ENCODE measurements at places on chromosomes 16 and 17. TPM values are rescaled to one million over a fixed set of nuclear protein-coding genes. Genes with fewer than 3 reads are reported as not detected.

The KRT14 gene
- total RNA-seq, result 212 TPM

The KRTAP16-1 gene
- total RNA-seq, result not detected

The PLD2 gene
- 16.6 TPM for total RNA-seq

The HP gene
- total RNA-seq, result 6.5 TPM

The KRT33B gene
- total RNA-seq, result not detected

The WFDC1 gene
- 334 TPM for total RNA-seq

The ABCC12 gene
- not detected for total RNA-seq

The NATD1 gene
- total RNA-seq, result 4.6 TPM

The SMIM5 gene
- 8.7 TPM for total RNA-seq

The SLC47A2 gene
- 5.5 TPM for total RNA-seq

The IRF8 gene
- total RNA-seq, result 19.5 TPM

The TNK1 gene
- total RNA-seq, result 12.8 TPM

DNA sequence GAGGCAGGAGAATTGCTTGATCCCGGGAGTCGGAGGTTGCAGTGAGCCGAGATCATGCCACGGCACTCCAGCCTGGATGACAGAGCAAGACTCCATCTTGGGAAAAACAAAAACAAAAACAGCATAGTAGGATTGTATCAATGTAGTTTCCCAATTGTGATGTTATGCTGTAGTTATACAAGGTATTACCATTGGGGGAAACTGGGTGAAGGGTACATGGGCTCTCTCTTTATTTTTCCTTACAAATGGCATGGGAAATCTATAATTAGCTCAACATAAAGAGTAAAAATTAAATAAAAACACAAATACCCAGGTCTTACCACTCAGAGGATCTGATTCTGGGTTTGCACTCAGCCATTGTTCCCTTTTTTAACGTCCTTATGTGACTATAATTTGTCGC lies 107.9 kb downstream of the KATNIP start:
- DNase-seq, result no peak

- no peak for DNase-seq
Observed at GRCh38 chr17:19295473-19296135, 58.4 kb downstream of the EPN2 start.

GRCh38 chr17:80981062-80981902 lies 10.4 kb upstream of the CHMP6 start:
- DNase-seq, result no peak

- no peak for DNase-seq
Observed at GRCh38 chr16:85569615-85570212, 43.4 kb upstream of the GSE1 start.

DNA sequence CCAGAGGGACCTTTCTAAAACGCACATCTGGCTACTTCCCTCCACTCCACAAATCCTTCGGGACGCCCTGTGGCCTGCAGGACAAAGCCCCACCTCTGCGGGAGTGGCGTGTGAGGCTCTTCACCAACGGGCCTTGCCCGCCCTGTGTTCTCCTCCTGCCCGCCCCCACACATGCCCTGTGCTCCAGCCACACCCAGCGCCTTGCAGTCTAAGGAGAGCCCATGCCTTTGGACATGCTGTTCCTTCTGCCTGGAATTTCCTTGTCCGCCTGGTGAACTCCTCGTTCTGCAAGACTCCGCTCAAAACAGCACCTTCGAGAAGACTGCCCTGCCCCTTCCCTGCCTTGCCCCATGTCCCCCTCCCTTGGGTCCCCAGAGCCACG lies 7.4 kb downstream of the ELOB start:
- DNase-seq, result no peak

DNA sequence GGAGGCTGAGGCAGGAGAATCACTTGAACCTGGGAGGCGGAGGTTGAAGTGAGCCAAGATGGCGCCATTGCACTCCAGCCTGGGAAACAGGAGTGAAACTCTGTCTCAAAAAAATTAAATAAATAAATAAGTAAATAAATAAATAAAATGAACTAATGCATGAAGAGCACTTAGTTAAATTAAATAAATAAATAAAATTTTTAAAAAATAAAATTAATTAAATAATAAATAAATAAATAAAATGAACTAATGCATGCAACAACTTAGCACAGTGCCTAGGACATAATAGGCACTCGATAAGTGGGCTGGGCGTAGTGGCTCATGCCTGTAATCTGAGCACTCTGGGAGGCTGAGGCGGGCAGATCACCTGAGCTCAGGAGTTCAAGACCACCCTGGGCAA lies 15.6 kb upstream of the CEP20 start:
- no peak for DNase-seq

GRCh38 chr16:11181899-11182279 lies 74.1 kb downstream of the SOCS1 start:
- peak; percentile 13 for DNase-seq

GRCh38 chr16:70476272-70477020 lies 22.1 kb downstream of the FCSK start:
- DNase-seq, result peak; percentile 63

- no peak for DNase-seq
Observed at GRCh38 chr17:19652595-19652994, 4.0 kb downstream of the ALDH3A2 start.

GRCh38 chr16:6836766-6837165 lies 495.9 kb upstream of the RBFOX1 start:
- no peak for DNase-seq

GRCh38 chr17:77281122-77281903 lies 140.5 kb downstream of the SEC14L1 start:
- no peak for DNase-seq

DNA sequence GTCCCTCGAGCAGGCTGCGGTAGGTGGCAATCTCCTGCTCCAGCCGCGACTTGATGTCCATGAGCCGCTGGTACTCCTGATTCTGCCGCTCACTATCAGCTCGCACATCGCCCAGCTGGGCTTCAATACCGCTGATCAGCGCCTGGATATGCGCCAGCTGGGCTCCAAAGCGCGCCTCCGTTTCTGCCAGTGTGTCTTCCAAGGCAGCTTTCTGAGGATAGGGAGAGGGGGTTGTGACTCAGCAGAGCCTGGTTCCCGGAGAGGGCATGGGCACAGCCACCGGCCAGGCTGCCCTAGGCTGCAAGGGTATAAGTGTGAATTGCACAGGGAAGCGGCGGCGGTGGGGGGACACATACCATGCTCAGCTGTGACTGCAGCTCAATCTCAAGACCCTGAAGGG lies 4.3 kb downstream of the KRT19 start:
- no peak for DNase-seq

GRCh38 chr16:4860727-4861342 lies 13.6 kb downstream of the UBN1 start:
- DNase-seq, result no peak

DNA sequence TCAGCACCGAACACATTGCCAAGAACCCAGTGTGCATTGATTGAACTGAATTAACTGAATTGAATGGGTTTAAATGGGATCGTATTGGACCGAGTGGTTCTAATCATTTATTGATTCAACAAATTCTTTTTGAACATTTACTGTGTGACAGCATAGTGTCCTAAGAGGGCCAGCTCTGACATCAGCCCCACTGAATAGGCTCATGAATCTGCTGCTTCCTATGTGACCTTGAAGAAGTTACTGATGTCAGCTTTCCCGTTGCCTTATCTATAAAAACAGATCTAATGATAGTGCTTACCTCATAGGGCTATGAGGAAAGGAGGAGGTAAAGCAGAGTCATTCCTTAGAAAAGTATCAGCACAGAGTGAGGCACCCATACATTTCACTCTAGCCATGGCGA lies 226.3 kb downstream of the CBLN1 start:
- DNase-seq, result no peak

DNA sequence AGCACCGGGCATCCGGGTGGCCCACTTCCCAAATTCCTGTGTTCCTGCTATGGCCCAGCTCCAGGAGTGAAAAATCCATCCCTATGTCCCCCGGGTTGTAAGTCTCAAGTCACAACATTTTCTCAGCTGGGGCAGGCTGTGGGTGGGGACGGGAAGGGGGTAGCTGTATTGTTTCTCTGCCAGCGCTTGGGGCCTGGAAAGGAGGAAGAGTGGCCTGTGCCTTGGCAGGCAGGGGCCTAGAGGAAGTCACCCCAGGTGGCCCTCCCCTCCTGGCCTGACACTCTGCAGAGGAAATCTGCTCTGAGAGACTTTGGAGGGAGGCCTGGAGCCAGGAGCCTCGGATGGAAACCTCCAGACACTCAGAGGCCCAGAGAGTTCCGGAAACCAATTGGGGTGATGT lies 10.6 kb upstream of the SCN4A start:
- DNase-seq, result no peak

- no peak for DNase-seq
Observed at GRCh38 chr17:79806863-79807720, 10.2 kb upstream of the CBX8 start.

DNA sequence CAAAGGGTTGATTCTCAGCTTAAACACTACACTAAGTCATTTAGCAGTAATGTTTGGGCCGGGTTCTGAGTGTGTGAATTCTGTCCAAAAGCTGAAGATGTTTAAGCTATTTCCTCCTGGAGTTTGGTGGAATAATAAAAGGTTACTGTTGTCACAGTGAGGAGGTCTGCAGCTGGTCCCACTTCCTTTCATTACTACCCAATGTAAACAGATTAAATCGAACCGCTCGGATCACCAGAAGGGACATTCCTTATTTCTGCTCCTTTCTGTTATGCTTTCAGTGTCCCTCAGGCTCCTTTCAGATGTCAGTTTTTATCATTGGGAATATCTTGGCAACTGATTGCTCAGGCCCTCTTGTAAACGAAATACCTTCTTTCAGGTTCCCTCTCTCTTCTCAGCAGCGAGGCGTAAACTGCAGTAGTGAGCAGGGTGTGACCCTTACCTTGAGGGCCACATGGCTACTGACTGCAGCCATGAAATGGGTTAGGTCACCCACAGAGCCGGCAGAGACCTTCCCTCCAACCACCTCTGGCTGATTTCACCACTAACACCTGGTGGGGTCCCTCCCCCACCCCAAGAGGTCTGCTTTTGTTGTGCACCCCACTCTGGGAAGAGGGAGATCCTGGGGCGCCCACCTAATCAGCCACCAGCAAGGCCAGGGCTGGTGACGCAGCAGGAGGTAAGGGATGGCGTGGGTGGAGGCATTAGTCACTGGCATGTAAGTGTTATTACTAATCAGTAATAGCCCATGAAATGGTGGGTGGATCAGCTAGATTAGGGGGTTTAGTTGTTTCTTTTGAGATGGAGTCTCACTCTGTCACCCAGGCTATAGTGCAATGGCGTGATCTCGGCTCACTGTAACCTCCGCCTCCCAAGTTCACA lies 117.6 kb downstream of the VPS53 start:
- no peak for DNase-seq

GRCh38 chr16:89374393-89374960 lies 115.9 kb downstream of the ANKRD11 start:
- DNase-seq, result peak; percentile 28

GRCh38 chr17:80919331-80920311 lies 72.0 kb upstream of the CHMP6 start:
- peak; percentile 49 for DNase-seq
